ENCODE measurements at places on chromosomes 12 and 14.

- peak; percentile 6 for DNase-seq
Measured at GRCh38 chr12:79407671-79408622, 282.8 kb downstream of the PAWR start.

DNA sequence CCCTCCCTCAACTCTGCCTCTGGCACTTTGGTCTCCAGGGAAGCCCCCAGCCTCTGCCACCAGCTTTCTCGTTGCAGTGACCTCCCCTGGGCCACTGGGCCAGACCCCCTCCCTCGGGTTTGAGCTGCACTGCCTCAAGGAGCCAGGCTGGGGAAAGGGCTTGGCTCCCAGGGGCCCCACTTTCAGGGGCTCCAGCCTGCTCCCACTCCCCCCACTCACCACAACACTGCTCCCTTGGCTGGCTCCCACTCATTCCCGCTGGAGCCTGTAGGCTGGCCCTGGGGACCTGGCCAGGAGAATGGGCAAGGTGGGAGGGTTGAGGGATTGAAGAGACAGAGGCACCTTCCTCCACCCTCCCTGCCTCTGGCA, 19.3 kb upstream of the KIF26A start:
- DNase-seq = no peak

DNA sequence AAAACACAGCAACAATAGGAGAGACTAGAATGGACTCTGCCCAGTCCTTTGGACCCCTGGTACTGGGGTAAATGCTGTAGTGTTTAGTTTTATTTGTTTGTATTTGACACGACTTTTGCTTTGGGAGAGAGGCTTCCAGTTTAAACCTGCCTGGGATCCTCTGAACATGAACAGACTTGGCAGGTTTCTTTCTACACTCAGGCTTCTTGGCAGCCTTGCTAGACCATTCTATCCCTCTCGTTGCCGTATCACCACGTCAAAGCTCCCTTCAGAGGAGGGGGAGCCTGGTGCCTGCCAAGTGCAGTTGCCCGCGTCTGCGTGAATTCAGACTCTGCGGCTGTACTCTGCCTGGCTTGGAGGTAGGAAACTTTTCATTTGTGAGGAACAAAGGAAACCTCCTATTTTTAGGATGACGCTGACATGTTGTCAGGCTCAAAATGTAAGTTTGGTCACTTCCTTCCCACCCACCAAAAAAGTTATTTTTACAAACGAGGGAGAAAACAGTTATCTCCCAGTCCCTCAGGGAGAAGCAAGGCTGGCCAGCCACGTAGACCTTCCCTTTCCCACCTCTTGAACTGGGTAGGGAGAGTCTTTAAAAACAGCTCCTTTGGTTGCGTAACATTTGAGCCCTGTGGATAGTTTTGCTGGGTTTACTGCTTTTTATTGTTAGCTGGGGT, 25.9 kb downstream of the CD9 start:
- DNase-seq = no peak

DNA sequence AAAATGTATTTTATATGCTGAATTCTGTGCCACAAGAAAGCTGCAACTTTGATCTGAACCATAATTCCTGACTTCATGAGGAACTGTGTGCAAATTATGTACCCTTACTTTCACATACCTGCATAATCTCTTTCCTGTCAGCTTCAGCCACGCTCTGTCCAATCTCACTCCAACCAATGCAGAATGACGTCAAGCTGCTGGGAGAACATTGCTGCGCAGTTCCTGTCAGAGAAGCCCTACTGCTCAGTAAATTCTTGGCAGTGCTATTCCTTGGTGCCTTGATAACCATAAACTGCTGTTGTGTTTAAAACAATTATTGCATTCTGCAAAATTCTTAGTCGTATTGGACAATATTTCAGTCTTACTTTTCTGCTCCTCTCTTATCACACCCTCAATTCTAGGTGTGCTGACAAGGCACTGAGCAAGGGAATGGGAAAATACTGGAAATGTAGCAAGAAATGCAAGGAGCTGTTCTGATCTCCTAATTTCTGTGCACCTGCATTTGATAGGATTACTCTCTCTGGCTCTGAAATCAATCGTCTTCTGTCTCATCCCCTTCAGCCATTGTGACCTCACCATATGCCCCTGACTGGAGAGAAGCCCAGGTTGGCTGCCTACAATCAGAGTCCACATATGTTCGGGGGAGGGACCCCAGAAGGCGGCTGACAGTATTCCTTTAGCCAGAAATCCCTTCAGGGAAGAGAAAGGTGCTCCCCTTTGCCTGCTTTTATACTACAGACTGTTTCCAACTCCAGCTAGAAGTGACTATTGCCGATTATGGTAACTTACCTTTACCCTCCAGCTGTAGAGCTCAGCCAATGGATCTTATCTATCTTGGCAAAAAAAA, 274.9 kb upstream of the NOVA1 start:
- no peak for DNase-seq

GRCh38 chr12:122839907-122840554, 4.8 kb downstream of the HIP1R start:
- no peak for DNase-seq

DNA sequence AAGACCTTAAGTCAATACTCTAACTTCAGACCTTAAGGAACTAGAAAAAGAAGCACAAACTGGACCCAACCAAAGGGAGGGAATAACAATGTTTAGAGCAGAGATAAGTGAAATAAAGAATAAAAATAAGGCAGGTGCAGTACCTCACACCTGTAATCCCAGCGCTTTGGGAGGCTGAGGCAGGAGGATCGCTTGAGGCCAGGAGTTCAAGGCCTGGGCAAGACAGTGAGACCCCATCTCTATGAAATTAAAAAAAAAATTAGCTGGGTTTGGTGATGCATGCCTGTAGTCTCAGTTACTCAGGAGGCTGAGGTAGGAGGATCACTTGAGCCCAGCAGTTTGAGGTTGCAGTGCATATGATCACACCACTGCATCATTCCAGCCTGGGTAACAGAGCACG, 9.1 kb downstream of the TFCP2 start:
- no peak for DNase-seq

DNA sequence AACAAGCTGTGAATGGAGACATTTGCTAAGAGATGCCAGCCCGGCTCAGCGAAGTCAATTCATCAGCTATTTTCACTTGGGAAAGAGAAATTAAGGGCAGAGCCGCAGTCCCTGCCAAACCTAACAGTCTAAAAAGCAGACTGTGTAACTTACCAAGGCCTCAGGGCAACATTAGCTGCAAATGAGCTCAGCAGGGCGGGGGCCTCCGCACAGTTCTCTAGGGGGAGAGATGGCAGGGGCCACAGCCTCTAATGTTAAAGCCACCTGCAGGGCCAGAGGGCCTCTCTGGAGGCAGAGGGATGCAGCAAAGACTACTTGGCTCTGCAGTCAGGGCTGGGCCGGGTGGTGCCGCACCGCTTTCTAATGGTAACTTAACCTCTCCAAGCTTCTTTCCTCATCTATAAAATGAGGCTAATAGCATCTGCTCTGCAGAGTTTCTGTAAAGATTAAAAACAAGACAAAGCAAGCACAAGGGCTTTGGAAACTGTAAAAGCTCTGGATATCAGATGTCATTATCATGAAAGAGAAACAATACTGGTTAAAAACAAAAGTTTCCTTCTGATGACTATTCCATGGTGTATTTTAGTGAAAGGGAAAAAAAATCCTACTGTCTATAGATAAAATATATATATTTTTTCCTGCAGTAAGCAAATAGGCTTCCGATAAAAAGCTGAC, 13.4 kb upstream of the GPRC5A start:
- DNase-seq = no peak

GRCh38 chr12:1662761-1663439, 28.0 kb upstream of the ADIPOR2 start:
- peak; percentile 40 for DNase-seq

DNA sequence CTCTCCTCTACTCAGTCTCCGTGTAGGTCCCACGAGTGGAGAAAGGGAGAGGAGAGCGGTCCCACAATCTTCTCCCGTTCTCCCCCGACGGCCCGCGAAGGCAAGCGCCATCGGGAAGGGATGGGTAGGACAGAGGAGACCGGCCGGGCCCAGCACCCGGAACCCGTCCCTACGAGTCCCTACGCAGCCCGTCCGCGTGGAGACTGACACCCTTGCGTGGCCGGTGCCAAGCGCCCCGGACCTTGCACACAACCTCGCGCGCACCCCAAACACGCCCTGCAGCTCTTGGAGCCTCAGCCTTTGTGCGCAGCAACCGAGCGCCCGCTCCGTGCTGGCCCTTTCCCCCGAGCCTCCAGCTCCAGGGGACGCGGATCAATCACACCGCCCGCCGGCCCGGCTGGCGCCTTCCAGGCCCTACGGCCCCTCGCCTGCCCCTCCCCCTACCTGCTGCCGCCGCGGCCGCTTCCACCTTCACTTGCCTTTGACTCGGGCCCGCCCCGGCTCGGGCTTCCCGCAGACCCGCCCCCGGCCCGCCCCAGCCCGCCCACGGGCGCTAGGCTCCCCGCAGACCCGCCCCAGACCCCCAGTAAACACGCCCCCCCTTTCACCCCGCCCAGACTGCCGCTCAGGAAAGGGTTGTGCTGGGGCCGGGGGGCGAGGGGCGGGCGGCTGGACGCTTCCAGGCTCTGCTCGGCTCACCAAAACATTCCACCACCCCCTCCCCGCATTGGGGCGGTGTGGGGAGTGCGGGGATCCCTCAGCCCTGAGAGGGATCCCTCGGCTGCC, at the start of gene NDRG2:
TSS of gene NDRG2 (minus strand) at position 477 of the 786 bp plus-strand sequence. CDS start 1,746 bp downstream, outside the sequence.
- peak; percentile 78 for DNase-seq

GRCh38 chr14:53430870-53431269, 277.7 kb upstream of the DDHD1 start:
- no peak for DNase-seq

GRCh38 chr12:54716261-54716660, 68.1 kb upstream of the DCD start:
- DNase-seq = no peak

- no peak for DNase-seq
Measured at GRCh38 chr12:40240779-40241178, 16.0 kb downstream of the LRRK2 start.

- DNase-seq = no peak
Measured at GRCh38 chr12:6813363-6813762, 8.3 kb upstream of the GPR162 start.

- no peak for DNase-seq
Measured at GRCh38 chr14:105292826-105293711, 7.7 kb downstream of the BRF1 start.

DNA sequence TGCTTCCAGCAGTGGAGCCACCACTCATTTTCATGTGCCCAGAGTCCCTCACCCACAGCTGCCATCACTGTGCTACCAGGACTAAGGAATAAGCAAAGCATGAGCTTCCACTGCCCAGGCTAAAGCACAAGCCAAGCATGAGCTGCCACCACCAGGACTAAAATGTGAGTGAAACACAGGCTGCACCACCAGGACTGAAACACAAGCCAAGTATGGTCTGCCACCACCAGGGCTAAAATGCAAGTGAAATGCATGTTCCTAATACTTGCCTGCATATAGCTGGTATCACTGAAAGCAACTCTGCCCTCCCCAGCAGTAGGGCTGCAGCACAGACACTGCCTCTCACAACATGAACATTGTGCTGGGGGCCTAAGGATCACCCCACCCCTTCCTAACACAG, 30.0 kb downstream of the CEP83 start:
- DNase-seq = no peak

DNA sequence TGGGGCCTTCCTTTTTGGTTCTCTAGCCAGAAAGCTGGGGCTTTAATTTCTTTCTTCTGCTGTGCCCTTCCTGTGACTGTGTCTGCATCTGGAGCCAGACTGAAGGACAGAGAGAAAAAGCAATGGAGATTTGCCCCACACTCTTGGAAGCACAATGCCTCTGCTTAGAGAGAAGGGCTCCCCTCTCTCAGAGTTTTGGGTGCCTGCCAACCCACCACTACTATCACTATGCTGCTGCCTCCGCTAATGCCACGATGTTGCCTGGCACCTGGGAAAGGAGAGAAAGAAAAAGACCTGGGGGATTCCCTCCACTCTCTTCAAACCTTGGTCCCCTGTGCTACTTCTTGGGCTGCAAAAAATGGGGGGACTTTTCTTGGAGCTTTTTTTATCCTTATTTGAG, 52.6 kb downstream of the TMEM260 start:
- DNase-seq = no peak

- DNase-seq = no peak
Measured at GRCh38 chr12:125070661-125071390, 5.6 kb downstream of the AACS start.

- DNase-seq = no peak
Measured at GRCh38 chr14:46259536-46259935, 392.0 kb downstream of the RPL10L start.

GRCh38 chr14:103480595-103480994, 42.0 kb downstream of the CKB start:
- no peak for DNase-seq

GRCh38 chr12:129765719-129766118, 138.1 kb downstream of the TMEM132D start:
- no peak for DNase-seq

GRCh38 chr12:76919383-76920171, 40.8 kb upstream of the CSRP2 start:
- DNase-seq = no peak

DNA sequence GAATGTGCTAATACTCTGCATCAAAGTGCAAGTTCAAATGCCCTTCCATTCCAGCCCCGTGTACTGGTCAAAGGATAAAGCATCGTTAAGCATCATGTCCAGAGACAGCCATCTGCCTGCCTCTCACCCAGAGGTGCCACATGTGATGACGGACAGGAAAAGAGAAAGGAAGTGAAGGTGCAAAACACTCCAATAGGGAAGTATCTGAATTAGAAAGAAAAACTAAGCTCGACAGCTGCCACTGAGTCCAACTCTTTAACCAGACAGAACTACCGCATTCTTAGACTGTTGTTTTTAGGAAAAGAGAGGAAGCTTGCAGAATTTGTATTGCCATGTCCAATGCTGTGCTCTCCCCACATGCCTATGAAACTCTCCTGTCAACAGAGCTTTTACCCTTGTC, 465.0 kb upstream of the SOX5 start:
- no peak for DNase-seq

- DNase-seq = no peak
Measured at GRCh38 chr12:57188090-57188425, 28.5 kb upstream of the NXPH4 start.

GRCh38 chr14:99181804-99182520, 90.0 kb downstream of the BCL11B start:
- DNase-seq = no peak

DNA sequence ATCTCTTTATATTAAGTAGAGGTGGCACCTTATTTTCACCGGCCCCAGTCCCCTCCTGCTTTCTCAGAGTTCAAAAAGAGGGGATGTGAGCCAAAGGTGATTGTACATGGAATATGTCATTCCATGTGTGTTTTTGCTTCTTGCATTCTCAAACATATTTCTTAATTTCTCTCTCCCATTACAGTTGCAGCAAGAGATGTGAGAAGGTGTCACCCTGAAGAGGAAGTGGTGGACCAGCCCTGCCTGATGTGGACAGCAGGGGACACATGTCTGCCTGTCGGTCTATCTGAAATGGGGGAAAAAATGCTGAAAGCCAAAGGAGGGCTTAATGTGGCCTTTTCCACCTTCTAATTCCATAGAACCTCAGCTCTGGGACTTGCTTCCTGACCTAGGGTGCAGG, 1.9 kb upstream of the FOXN3 start:
- no peak for DNase-seq
